Bronchial epithelial cell (primary cell): ENCODE measurements at places on chromosomes 7 and 10. TPM values are rescaled to one million over a fixed set of nuclear protein-coding genes. Genes with fewer than 3 reads are reported as not detected.

SPDYE18 gene
- 0.13 TPM in 1 of 2 replicates, not detected in the other for total RNA-seq

LAMTOR4 gene
- 82.7 and 108 TPM in 2 replicates for total RNA-seq

NUTM2A gene
- total RNA-seq: 0.26 and 1.2 TPM in 2 replicates

FAM20C gene
- total RNA-seq: 1.3 and 2.4 TPM in 2 replicates

SOSTDC1 gene
- not detected in 2 replicates for total RNA-seq

PAX4 gene
- total RNA-seq: not detected in 2 replicates

MPP7 gene
- 11.1 and 24.6 TPM in 2 replicates for total RNA-seq

DNA sequence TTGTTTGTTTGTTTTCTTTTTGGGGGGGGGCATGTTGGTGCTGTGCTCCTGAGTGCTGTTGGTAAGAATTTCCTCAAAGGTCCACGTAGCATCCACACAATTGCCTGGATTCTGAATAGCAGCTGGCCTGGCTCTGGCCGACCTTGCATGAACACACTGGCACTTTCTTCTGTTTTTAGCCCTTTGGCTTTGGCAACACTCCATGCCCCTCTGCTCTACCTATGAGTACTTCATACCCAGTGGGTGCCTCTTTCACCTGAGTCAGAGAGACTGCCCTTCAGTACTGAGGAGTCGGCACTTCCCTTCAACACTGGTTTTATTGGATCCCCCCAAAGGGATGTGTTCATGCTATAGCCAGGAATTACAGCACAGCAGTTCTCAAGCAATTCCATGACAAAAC, 7.2 kb upstream of the NPVF start:
- no peak for DNase-seq

- DNase-seq: no peak
Measured at GRCh38 chr7:6279937-6280336, 7.5 kb upstream of the CYTH3 start.

- peak; percentile 39 for DNase-seq
Measured at GRCh38 chr7:103524042-103524907, 78.3 kb upstream of the SLC26A5 start.

GRCh38 chr10:77036993-77037734, 600.4 kb downstream of the KCNMA1 start:
- DNase-seq: peak; percentile 40

DNA sequence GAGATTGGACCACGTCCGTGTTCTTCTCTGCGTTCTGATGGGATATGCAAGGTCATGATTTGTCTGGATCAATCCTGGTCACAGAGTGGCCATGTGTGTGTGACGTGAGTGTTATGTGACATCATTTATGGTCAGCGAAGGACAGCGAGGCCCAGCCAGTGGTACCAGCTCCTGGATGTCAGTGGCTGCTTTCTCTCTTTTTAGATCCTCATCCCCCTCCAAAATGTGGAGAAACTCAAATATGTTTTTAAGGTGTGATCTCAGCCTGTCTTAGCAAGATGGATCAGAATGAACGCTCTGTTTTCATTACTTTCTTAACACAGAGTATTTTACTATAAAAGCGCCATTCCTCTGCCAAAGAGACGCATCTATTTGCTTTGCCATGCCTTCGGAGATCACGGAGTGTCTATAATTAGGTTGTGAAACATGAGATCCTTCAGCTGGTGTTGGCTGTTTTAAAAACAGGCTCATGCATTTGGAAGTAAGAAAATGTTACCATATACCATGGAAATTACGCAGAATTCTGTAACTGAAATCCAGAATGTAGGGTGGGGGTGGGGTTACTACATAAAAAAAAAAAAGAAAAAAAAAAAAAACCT, 245.5 kb upstream of the TCERG1L start:
- no peak for DNase-seq

GRCh38 chr10:35876248-35876647, 234.2 kb upstream of the FZD8 start:
- DNase-seq: peak; percentile 3

- peak; percentile 99 for DNase-seq
Measured at GRCh38 chr7:31493714-31494181, 20.1 kb upstream of the ITPRID1 start.

GRCh38 chr7:150448789-150449147, 1.7 kb upstream of the GIMAP8 start:
- DNase-seq: peak; percentile 61

DNA sequence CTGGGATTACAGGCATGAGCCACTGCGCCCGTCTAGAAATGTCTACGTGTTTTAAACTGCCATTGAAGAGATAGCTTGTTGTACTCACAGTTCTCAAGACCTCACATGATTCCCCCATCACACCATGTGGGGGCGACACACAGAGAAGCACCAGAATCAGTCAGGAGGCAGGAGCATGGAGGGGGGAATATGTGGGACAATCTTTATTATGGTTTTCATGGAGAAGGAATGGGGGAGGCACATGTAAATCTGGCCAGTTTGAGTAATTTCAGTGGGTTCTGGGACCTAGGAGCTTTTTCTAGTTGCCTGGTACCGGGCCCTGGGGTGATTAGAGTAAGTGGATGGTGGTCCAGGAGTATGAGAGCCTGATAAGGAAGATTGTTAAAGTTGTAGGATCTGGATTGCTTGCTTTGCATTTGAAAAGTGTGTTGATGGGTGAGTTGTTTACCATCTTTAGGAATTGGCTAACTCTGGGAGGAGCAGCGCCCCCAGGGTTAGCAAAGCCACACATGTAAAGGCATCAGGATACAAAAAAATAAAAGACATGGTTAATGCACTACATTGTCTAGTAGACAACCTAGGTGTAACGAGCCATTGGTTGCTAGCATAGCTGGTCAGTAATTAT, 85.4 kb upstream of the SLC13A1 start:
- DNase-seq: no peak

DNA sequence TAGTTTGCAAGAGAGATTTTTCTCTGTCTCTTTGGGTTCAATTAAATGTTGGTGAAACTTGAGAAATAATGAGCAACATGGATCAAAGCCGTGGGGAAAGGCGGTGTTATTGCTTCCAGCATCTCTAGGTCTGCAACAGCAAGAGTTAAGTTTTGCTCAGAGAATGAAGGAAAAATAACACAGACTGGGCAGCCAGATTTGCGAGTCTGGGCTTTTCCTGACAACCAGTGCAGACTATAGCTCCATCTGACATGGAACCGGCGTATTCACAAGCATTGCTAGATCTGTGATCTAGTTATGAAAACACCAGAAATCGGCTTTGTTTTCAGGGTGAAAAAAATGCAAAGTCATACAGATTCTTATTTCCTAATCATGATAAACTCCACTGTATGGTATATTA, 110.4 kb downstream of the CAMK1D start:
- no peak for DNase-seq

GRCh38 chr10:12661671-12662070, 312.3 kb downstream of the CAMK1D start:
- no peak for DNase-seq

DNA sequence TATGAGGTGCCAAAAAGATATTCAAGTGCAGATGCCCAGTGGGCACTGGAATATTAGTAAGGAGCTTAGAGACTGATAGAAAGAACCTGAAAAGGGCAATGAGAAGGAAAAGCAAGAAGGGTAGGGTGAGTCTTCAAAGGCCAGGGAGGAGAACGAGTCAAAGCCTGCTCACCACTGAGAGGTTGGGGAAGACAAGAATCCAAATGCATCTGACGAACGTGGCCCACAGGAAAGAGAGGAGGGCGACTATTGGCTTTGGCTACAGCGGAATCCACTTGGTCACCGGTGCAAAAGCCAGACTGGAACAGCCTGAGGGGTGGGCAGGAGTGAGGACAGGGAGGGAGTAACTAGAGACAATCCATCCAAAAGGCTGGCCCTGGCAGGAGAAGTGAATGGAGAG, 216.7 kb upstream of the KLF14 start:
- no peak for DNase-seq

GRCh38 chr10:61195211-61195610, 251.2 kb upstream of the RHOBTB1 start:
- DNase-seq: no peak

DNA sequence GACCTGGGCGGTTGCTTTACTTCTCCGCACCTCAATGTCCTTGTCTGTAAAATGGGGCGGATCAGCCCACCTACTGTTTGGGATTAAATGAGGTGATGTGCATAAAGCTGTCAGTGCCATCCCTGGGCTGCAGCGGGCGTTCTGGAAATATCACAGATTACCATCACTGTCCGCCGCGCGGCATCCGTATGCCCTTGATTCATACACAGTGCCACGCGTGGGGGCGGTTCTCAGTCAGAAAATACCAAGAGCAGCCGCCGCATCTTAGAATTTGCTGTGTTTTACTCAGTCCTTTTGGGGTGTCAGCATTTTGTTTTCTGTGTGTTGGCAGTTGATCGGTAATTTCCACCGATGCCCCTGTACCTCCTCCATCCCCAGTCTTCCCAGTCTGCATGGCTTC, 338.8 kb downstream of the DPP6 start:
- no peak for DNase-seq

DNA sequence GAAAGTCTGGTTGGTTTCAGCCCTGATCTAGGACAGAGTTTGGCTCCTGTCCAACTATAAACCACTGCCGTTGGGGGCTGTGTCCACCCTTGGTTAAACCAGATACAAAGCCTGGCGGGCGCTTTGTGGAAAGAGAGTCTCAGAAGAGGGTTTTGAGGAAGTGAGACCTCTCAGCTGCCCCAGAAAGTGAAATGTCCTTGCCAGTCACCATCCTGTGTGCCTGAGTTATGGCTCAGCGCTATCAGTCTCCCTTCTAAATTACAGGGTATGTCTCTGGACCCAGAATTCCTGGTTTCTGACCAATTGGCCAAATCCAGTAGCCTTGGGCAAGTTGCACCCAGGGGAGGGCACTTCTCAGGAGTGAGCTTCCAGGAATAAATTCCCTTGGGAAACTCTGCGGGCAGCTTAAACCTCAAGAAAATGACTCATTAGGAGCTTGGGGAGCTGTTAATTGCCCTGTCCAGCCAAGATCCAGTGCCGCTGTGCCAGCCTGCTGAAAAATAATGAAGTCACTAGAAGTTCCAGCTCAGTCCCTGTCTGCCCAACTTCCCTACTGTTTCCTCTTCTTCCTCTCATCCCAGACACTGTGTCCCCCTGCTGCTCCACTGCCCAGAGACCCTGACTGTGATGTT, 66.7 kb upstream of the PDZD8 start:
- DNase-seq: peak; percentile 92

GRCh38 chr7:30389791-30390190, 88.8 kb downstream of the NOD1 start:
- DNase-seq: no peak

GRCh38 chr10:53479365-53479764, 706.8 kb upstream of the MBL2 start:
- DNase-seq: no peak
